Activated CD8-positive, alpha-beta memory T cell treated with anti-CD3 and anti-CD28 coated beads, Interleukin-2, amount 10 ng/mL, durations not matched to agents 7 days and 5 days (primary cell): ENCODE measurements at places on chromosomes 6 and 20. TPM values are rescaled to one million over a fixed set of nuclear protein-coding genes. Genes with fewer than 3 reads are reported as not detected.

Gene SLC35B2
- total RNA-seq, result 39.6 TPM

DNA sequence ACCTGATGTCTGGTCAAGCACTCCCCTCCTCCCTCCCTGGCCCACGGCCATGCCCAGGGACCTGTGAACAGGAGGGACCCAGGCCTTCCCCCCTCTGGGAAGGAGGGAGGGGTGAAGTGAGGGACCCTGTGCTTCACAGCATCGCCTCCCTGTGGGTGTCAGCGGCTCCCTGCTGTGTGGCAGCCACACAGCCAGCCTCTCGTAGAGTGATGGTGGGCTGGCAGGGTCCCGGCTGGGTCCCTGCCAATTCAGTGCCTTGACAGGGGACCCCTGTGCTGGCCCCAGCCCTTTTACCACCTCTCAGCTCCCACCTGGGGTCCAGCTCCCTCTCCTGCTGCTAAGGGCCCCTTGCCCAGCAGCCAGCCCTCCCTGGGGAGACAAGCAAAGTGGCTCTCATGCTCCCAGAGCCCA is 31.3 kb upstream of the GRM4 start:
- no peak for DNase-seq
- no peak overlapping the region for H3K4me3 ChIP-seq
- peaks cover 6% of the 10 kb centered on the region for H3K4me1 ChIP-seq
- H3K27me3 ChIP-seq, result peaks cover 2% of the 10 kb centered on the region

DNA sequence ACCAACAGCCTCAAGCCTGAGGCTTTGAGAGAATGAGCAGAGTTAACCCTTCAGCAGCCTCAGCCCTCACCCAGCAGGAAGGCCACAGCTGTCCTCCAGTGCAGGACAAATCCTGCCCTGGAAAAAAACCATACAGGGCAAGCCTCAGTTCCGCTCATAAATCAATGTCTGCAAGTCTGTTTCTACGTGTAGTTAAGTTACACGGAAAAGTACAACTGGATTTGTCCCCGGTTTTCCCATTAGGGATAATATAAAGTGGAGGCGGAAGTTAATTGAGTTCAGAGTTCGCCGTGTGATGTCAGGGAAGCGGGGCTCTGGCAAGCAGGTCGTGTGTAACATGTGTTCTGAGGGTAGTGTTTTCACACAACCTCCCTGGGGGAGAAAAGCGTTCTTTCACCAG is 44.2 kb upstream of the EYA2 start:
- H3K27ac ChIP-seq, result no peak overlapping the region
- H3K4me3 ChIP-seq, result no peak overlapping the region
- H3K36me3 ChIP-seq, result no peaks in the 10 kb centered on the region
- no peak for DNase-seq
- no peaks in the 10 kb centered on the region for H3K4me1 ChIP-seq

DNA sequence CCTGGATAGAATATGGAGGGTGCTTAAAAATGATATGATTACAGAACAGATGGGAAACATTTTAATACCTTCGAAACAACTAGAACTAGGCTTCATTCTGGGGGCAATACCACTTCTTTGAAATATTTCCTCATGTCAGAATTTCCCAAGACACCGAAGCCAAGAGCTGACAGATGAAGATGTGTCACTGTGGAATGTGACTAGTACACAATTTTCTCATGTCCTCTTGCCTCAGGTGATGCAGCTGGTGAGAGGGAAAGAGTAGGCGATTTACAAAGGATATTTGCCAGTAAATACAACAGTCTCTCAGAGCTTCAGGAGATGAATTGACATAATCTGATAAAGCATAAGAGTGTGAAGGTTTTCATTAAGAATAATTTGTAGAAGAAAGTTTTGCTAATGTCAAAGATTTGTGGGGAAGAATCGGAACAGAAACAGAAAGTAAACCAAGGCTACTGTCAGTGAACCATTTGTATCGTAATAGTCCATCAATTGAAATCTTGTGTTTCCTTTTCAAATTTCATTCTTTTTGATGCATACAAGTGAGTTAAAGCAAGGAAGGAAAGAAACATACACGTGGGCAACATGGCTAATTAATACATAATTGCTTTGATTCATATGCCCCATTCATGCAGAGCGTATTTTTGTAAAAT is 164.7 kb upstream of the CCN2 start:
- no peak for DNase-seq
- no peaks in the 10 kb centered on the region for H3K4me1 ChIP-seq
- no peaks in the 10 kb centered on the region for H3K36me3 ChIP-seq
- no peak overlapping the region for H3K4me3 ChIP-seq
- no peak overlapping the region for H3K27ac ChIP-seq

GRCh38 chr20:36199345-36200257 is 36.7 kb upstream of the AAR2 start:
- no peaks in the 10 kb centered on the region for H3K36me3 ChIP-seq
- peaks cover 4% of the 10 kb centered on the region for H3K4me1 ChIP-seq
- H3K4me3 ChIP-seq, result no peak overlapping the region

- no peak overlapping the region for H3K4me3 ChIP-seq
- no peaks in the 10 kb centered on the region for H3K4me1 ChIP-seq
- H3K36me3 ChIP-seq, result no peaks in the 10 kb centered on the region
- H3K27me3 ChIP-seq, result peaks cover 11% of the 10 kb centered on the region
- H3K27ac ChIP-seq, result no peak overlapping the region
These were observed 22.8 kb upstream of the SCGN start for GRCh38 chr6:25629198-25629576.

Gene NMBR
- not detected for total RNA-seq

Gene ZNF334
- total RNA-seq, result 1.8 TPM

- H3K27me3 ChIP-seq, result no peaks in the 10 kb centered on the region
- no peak overlapping the region for H3K27ac ChIP-seq
- no peaks in the 10 kb centered on the region for H3K4me1 ChIP-seq
- H3K4me3 ChIP-seq, result no peak overlapping the region
These were observed 14.6 kb upstream of the LTV1 start for GRCh38 chr6:143828572-143828971.
